ENCODE measurements at places on chromosomes 2 and 18.

- DNase-seq = peak; percentile 51
These were observed 272.6 kb upstream of the ERBB4 start for GRCh38 chr2:212811036-212811805.

DNA sequence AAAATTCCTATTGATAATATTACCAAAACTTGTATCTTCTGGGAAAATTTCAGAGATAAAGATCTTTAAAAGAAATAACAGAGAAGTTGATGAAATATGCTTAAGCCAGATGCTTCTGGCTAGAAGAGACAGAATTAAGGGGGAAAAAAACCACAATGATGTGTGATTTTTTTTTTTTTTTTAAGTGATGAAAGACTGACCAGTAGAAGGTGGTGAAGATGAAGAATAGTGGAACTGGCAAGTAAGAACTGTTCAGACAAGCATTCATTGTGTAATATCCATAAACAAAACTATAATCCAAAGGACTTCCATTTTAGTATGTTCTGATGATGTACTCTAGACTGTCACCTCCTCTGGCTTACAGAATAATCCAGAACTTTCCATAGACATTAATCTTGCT lies 89.8 kb downstream of the INO80D start:
- peak; percentile 10 for DNase-seq

DNA sequence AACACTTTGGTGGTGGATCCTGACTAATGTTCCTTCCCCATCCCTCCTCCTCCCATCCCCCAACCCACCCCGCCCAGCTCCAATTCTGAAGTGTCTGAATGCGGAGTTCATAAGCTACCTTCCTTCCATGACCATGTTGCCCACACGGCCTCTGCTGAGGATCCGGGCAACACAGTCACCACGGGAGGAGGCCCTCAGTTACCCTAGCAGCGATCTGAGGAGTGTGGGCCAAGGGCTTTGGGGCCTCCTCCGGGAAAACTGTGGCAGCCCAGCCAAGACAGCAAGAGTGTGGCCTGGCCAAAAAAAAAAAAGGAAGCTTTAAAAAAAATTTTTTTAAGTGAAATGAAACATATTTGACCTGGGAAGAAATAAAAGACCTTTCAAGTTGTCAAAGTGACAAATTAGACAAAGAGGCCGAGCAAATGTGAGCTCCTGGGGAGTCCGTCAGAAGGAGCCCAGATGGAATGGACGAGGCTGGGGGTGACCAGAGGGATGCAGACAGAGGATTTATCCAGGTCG lies 169.0 kb upstream of the PKDCC start:
- no peak for DNase-seq

DNA sequence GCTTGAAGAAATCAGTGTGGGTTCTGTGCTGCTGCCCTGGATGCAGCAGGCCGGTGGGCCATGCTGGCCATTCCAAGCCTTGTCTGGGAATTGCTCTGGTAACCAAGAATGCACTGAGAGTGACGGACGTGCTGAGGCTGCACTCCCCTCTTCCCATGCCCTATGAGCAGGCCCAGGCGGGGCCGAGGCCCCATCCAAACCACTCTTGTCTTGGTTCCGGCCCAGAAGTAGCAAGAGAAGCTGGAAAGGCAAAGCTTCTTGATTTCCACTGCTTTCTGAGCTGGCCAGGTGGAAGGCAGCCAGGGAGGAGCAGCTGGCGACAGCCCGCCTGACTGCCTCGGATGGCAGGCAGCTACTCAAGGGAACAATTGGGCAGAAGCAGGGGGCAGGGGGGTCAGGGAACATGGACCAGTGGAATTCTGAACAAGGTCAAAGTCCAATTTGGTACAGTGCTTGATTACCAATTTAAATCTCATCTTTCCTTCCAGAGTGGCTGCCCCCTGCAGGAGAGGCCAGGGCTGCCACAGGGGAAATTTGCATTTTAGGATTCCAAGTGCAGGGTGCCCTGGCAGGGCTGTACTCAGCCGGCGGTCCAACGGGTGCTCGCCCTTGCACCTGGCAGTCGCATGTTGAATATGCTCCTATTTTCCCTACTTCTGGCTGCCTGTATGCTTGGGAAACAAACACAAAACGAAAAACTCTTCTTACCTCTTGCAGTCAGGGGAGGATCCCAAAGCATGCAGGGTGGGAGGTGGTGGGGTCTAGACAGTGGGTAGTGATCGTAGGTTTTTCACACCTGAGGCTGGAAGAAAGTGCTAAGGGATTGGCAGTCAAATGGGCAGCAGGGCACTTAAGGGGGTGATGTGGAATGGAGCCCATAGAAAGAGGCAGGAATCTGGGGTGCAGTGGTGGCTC lies 67.3 kb downstream of the LIPG start:
- DNase-seq = no peak

DNA sequence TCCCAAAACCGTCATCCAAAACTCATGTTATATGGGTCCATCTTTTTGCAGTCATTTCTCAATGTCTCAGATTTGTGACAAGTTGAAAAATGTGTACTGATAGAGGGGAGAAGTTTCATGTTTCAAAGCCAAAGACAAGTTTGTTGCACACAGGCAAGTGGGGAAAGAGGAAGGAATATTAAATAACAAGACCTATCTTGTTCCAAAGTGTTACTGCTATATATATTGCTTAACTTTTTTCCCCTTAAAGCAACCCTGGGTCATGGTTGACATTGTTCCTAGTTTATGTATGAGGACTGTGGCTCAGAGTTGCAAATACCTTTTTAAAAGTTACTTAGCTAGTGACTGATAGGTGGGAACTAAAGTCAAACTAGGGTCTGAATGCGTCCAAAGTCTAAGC lies 1.7 kb downstream of the ITGA4 start:
- peak; percentile 35 for DNase-seq

DNA sequence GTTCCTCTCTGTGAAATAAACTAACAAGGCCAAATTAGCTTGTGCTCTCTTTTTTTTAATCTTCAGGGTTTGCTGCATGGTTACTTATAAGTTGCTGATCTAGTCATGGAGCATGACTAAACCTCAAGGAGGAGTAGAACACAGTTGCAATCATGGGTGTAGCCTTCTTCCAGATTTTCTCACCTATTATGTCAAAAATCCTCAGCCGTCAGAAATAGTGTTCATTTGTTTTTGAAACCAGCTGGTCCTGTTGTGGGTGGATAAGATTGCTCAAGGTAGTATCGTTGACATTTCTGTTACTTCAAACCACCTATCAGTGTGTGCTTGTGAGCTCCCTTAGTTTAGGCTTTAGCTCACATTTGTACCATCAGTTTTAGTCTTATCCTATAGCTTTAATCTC lies 11.2 kb downstream of the RELCH start:
- DNase-seq = no peak

GRCh38 chr2:149579972-149580882 lies 7.3 kb downstream of the MMADHC start:
- peak; percentile 65 for DNase-seq

- DNase-seq = peak; percentile 15
These were observed 4.9 kb upstream of the IL1B start for GRCh38 chr2:112841295-112842044.

GRCh38 chr18:75462178-75462832 lies 34.8 kb upstream of the SMIM21 start:
- no peak for DNase-seq

DNA sequence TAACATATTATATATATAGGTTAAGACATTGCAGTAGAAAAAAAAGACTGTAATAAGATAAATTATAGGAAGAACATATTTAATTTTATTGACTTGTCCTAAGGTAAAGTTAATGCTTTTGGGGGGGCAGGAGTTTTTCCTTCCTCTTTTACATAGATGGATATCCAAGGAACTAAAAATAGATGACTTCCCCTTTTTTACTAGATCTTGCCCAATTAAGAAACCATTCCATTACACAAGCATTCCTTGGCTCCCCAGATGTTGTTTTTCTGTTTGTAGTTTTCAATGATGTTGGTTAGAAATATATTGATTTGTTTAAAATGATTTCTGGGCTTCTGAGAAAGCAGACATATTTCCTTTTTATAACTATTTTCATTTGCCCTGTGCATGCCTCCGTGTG lies 22.4 kb upstream of the PMAIP1 start:
- no peak for DNase-seq

- DNase-seq = peak; percentile 64
These were observed 112.7 kb upstream of the REV1 start for GRCh38 chr2:99602476-99602875.

Data from iris pigment epithelial cell (primary cell).